Foreskin fibroblast (primary cell): ENCODE measurements at places on chromosomes 7 and 10.

DNA sequence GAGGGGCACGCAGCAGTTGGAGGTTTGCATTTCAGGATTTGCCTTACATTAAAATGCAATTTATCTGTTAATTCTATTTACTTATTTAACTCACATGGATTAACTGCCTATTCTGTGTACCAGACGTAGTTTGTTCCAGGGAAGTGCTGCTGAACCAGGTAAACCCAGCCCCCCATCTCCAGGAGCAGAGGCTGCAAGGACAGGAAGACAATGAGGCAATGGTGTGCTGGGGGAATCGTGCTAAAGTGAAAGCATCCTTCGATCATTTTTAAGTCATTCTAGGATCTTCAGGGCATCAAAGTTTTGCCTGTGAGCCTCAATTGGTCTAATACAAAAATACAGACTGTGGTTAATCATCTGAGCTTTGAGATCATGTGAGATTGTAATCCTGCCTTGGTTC lies 166.4 kb downstream of the DNAJB6 start:
- DNase-seq, result no peak

DNA sequence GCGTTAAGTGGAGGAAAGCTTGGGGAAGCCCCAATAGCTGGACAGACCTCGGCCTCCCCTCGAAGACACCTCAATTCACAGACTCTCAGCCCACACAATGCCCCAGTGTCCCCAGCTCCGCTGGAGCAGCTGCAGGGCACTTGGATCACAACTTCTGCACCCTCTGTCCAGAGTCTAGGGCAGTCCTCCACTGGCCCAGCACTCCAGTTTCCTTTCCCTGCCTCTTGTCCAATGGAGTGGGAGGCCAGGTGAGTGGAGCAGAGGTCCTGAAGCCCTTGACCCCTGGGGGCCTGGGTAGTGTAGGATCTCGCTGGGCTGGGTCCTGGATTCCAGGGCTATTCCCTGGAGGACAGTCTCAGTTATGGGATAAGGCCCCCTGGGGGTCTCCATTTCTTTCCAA lies 11.9 kb downstream of the SFRP5 start:
- no peak for DNase-seq

DNA sequence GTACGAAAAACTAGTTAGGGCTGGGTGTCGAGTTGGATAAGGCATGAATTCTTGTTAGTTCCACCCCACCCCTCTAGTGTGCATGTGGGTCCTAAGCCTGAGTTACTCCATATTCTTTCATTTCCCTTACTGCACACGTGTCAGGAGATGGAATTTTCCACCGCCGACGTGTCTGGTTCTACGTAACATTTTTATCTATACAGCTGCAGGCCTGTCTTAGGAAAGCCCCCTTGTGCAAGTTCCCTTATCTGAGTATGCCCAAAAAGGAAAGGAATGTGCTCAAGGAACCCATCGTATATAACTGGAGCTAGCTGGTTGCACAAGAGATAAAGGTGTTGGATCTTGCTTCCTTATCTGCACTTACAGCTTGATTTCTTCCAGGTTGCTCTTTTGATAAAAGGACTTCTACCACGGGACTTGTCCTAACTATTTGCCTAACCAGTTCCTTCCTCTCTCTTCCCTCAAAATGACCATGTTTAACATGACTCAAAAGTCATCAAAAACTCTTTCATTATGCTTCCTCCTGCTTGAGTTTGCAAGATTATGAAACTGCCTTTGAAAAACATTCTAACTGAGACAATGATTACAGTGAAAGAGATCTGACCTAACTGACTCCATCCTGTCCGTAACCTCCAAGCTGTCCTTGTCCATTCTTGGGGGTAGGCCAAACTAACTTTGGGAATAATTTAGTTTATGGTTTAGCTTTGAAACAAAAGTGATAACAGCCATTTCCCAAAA lies 181.4 kb downstream of the AKR1D1 start:
- no peak for DNase-seq

DNA sequence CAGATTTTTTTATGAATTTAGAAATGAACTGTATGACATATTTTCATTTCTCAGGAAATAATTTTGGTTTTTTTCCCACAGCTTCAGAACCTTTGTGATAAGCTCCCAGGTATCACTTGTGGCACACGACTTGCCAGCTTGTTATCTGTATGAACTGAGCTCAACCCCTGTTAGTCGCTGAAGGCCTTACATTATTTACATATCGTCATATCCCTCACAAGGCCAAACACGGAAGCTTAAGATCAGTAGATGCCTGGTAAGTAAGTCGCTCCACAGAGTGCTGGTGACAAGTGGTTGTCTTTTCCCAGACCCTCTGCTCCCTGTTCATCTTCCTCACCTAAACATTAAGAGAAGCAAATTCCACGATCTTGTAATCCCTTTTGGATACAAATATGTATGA lies 55.2 kb downstream of the RAPGEF5 start:
- no peak for DNase-seq
